ENCODE measurements at places on chromosomes 16 and 17. TPM values are rescaled to one million over a fixed set of nuclear protein-coding genes. Genes with fewer than 3 reads are reported as not detected.
A peak's percentile ranks its signal among the peaks of the same experiment; 100 is the strongest.

ZSCAN10 gene
- total RNA-seq: not detected

C17orf113 gene
- 0.96 TPM for total RNA-seq

DNA sequence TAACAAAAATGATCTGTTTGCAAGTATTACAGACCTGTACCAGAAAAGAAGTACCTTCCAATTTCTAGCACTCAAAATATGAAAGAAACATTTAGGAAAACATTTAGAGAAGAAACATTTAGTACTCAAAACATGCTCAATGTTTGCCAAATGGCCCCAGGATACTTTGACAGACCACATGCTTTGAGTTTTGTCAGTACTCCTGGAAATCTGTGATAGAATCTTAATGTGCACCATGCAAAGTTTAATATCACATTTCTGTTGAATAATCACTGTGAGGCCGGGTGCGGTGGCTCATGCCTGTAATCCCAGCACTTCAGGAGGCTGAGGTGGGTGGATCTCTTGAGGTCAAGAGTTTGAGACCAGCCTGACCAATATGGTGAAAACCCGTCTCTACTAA lies 8.5 kb upstream of the ZC3H7A start:
- no peak overlapping the region for H3K4me3 ChIP-seq
- H3K27ac ChIP-seq: no peak overlapping the region
- H3K27me3 ChIP-seq: no peaks in the 10 kb centered on the region
- DNase-seq: no peak
- no peaks in the 10 kb centered on the region for H3K4me1 ChIP-seq

DNA sequence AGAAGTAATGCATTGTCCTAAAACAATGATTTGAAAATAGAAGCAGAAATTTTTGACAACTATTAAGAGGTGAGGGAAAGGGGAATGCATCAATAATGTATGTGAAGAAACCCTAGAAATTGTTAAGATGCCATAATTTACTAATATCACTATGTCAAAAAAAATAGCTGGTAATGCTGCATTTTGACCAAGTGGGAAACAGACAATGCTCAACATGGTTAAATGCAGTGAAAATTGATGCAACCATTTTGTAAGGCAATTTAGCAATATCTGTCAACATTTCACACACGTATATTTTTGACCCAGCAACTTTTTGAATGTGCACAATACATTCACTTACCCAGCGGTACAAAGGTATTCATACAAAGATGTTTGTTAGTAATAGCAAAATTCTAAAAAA lies 381.6 kb downstream of the CDH11 start:
- no peaks in the 10 kb centered on the region for H3K27me3 ChIP-seq
- no peak overlapping the region for H3K27ac ChIP-seq
- H3K4me3 ChIP-seq: no peak overlapping the region
- no peaks in the 10 kb centered on the region for H3K36me3 ChIP-seq

DNA sequence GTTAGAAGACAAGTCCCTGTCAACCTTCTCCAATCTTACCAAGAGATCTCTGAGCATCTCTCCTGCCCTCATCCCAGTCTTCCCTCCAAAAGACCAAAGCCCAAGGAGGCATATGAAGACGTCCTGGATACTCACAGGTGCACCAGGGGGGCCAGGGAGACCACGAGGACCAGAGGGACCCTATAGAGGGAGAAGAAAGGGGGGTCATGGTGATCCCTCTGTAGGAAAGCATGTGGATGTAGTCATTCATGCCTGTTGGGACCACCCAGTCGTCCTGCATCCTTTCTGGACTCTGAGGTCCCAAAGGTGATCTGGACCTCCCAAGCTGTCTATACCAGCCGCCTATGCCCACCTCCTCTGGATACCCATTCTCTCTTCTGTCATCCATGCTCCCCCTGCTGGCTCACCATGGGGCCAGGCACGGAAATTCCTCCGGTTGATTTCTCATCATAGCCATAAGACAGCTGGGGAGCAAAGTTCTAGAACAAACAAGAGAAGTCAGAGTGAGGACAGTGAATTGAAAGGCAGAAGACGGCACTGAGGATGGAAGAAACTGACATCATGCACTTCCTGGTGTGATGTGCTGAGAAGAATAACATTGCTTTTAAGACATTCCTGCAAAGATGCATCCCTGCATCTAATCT lies 3.3 kb downstream of the COL1A1 start:
- H3K4me1 ChIP-seq: no peaks in the 10 kb centered on the region
- peak; percentile 80 for DNase-seq
- peaks cover 7% of the 10 kb centered on the region for H3K36me3 ChIP-seq
- no peak overlapping the region for H3K4me3 ChIP-seq
- H3K27ac ChIP-seq: no peak overlapping the region
- no peaks in the 10 kb centered on the region for H3K27me3 ChIP-seq

DNA sequence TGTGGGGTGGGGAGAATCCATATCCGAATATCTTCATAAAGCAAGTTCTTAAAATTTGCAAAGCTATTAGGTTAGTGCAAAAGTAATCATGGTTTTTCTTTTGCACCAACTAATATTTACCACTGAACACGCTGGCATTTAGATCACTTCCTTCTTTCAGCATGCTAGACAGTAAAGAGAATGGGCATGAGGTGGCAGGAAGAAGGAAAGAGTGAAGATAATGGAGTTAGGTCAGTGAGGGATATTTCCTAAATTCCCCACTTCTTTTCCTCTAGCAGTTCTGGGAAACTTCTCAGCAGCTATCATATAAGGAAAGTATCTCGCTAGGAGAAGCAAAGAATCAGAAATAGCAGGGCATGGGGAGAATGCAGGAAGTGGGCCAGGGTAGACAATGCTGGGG lies 39.0 kb downstream of the SLC6A4 start:
- H3K4me3 ChIP-seq: no peak overlapping the region
- H3K27me3 ChIP-seq: peaks cover 2% of the 10 kb centered on the region
- DNase-seq: no peak
- H3K36me3 ChIP-seq: no peaks in the 10 kb centered on the region
- no peak overlapping the region for H3K27ac ChIP-seq
- no peaks in the 10 kb centered on the region for H3K4me1 ChIP-seq

- H3K27me3 ChIP-seq: no peaks in the 10 kb centered on the region
- H3K4me1 ChIP-seq: no peaks in the 10 kb centered on the region
- H3K36me3 ChIP-seq: no peaks in the 10 kb centered on the region
- no peak overlapping the region for H3K4me3 ChIP-seq
These were observed 41.1 kb downstream of the TMEM132E start for GRCh38 chr17:34620458-34620857.

PIRT gene
- not detected for total RNA-seq

DNA sequence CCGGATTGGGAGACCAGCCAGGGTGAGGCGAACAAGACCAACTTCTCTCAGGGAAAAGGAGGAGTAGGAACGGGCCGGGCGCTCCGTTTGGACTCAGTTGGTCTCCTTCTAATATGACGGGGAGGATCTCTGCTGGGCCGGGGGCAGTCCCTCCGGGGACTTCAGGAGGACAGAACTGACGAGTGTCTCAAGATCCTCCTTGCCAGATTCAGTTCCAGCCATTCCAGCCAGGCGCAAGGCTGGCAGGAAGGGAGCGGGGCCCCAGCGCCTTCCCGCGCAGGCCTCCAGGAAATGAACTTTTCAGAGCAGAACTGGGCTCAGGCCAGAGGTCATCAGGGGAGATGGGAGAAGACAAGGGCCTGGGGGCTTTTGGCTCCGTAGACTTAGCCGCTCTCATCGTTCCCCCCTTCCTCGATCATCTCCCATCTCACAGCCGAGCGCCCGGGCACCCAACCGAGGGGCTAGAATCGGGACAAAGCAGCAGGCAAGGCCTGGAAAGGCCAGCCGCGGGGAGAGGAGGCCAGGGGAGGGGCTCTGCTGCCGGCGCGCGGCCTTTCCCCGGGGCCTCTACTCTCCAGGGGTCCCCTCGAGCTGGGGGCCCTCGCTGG lies 1.6 kb downstream of the ZNF423 start:
- peak overlapping the region; percentile 58 for H3K27ac ChIP-seq
- H3K4me1 ChIP-seq: no peaks in the 10 kb centered on the region
- H3K4me3 ChIP-seq: peak overlapping the region; percentile 92
- H3K36me3 ChIP-seq: no peaks in the 10 kb centered on the region
- DNase-seq: no peak

GRCh38 chr17:42097691-42098631 lies at the start of gene ZNF385C:
TSS of gene ZNF385C (minus strand) at chr17:42098473. CDS start at chr17:42063056, 35,417 bp downstream.
- H3K4me3 ChIP-seq: no peak within 1 kb of the TSS
- H3K27me3 ChIP-seq: no peaks in the 10 kb centered on the region
- no peaks in the 10 kb centered on the region for H3K36me3 ChIP-seq
- no peak for DNase-seq
- no peak within 1 kb of the TSS for H3K27ac ChIP-seq
- no peaks in the 10 kb centered on the region for H3K4me1 ChIP-seq

GRCh38 chr16:26951950-26952349 lies 114.8 kb upstream of the C16orf82 start:
- H3K27me3 ChIP-seq: no peaks in the 10 kb centered on the region
- H3K36me3 ChIP-seq: no peaks in the 10 kb centered on the region
- no peak overlapping the region for H3K4me3 ChIP-seq
- no peak overlapping the region for H3K27ac ChIP-seq
- no peak for DNase-seq

ST6GALNAC1 gene
- total RNA-seq: 2.3 TPM

DNA sequence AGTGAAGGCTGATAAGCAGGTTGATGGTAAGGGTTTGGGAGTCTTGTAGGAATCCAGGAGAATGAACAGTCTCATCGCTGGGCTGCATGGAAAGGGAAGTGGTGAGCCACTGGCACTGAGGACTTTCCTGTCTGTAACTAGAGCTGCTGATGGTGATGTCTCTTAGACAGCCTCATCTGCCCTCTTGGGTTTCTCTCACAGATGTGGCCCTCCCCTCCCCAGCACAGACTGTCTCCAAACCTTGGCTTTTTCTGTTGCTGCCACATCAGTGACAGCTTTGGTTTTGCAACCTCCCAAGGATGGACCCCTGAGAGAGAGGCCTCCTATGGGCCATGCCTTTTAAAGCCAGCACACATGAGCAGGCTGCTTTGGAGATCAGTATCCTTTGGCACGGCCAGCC lies 16.9 kb downstream of the PLCG2 start:
- no peaks in the 10 kb centered on the region for H3K36me3 ChIP-seq
- no peaks in the 10 kb centered on the region for H3K27me3 ChIP-seq
- no peak overlapping the region for H3K4me3 ChIP-seq
- H3K27ac ChIP-seq: no peak overlapping the region
- DNase-seq: no peak

- no peaks in the 10 kb centered on the region for H3K4me1 ChIP-seq
- no peak overlapping the region for H3K27ac ChIP-seq
- H3K4me3 ChIP-seq: no peak overlapping the region
- no peak for DNase-seq
These were observed 2.0 kb upstream of the DRC7 start for GRCh38 chr16:57692636-57693035.

DNA sequence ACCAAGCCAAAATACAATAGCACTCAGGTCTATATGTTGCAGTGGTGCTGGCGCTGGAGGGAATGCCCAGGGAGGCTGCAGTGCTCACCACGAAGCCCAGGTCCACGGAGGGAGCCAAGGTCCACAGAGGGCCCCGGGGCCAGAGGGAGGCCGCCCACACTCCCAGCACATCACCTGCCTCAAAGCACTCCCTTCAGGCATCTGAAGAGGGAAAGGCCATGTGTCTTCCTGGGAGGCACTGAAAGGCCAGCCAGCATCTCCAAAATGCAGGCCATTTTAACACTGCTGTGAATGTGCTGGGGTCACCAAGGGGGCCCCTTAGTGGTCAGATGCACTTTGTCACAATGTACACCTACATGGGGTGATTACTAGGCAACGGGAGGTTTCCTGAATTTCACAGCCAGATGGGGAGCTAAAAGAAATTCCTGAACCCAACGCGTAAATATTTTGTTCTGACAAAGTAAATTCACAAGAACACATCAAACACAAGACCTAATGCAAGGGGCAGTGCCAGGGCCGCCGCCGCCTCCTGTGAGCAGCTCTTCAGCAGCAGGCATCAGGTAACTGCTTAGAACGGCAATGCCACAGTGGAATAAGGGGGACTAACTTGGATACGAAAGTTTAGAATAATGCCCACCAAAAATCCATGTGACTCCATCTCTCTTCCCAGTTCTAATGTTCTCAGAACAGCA lies 42.8 kb downstream of the USP22 start:
- peaks cover 12% of the 10 kb centered on the region for H3K36me3 ChIP-seq
- no peak for DNase-seq

ABCC11 gene
- total RNA-seq: not detected

GRAPL gene
- total RNA-seq: 6.3 TPM

- H3K4me3 ChIP-seq: no peak overlapping the region
- H3K27me3 ChIP-seq: no peaks in the 10 kb centered on the region
- peak; percentile 15 for DNase-seq
- no peaks in the 10 kb centered on the region for H3K4me1 ChIP-seq
- H3K36me3 ChIP-seq: peaks cover 12% of the 10 kb centered on the region
- no peak overlapping the region for H3K27ac ChIP-seq
These were observed 18.6 kb downstream of the FLOT2 start for GRCh38 chr17:28878981-28879380.

CNTNAP1 gene
- 7.6 TPM for total RNA-seq

- no peaks in the 10 kb centered on the region for H3K4me1 ChIP-seq
- H3K27me3 ChIP-seq: no peaks in the 10 kb centered on the region
- no peaks in the 10 kb centered on the region for H3K36me3 ChIP-seq
- H3K4me3 ChIP-seq: no peak overlapping the region
These were observed 53.1 kb upstream of the TANGO6 start for GRCh38 chr16:68790130-68790761.

FOXN1 gene
- not detected for total RNA-seq

DNA sequence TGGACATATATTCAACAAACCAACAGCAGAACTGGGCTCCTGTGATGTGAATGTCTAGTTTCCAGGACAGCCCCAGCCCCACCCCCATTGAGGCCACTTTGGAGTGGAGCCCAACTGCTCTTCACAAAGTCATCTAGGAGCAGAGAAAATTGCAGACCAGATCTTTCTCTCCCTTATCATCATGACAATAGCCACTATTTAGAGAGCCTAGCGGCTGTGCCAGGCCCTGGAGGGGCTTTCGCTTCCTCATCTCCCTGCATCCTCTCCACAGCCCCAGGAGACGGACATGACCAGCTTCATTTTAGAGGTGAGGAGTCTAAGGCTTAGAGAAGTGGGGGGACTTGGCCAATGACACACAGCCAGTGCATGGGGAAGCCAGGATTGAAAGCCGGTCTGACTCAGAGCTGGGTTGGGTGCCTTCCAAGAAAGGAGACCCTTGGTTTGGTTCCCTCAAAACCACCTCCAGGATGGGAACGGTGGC lies 1.4 kb downstream of the PRSS8 start:
- no peak overlapping the region for H3K27ac ChIP-seq
- H3K36me3 ChIP-seq: peaks cover 5% of the 10 kb centered on the region
- DNase-seq: no peak
- no peaks in the 10 kb centered on the region for H3K4me1 ChIP-seq

GRCh38 chr17:39920218-39921210 lies 2.1 kb upstream of the GSDMB start:
- H3K27ac ChIP-seq: no peak overlapping the region
- H3K4me1 ChIP-seq: no peaks in the 10 kb centered on the region
- no peaks in the 10 kb centered on the region for H3K27me3 ChIP-seq
- no peak overlapping the region for H3K4me3 ChIP-seq
- DNase-seq: peak; percentile 24
- H3K36me3 ChIP-seq: peaks cover 10% of the 10 kb centered on the region

CLDN9 gene
- 0.18 TPM for total RNA-seq

TP53TG3 gene
- not detected for total RNA-seq

DNA sequence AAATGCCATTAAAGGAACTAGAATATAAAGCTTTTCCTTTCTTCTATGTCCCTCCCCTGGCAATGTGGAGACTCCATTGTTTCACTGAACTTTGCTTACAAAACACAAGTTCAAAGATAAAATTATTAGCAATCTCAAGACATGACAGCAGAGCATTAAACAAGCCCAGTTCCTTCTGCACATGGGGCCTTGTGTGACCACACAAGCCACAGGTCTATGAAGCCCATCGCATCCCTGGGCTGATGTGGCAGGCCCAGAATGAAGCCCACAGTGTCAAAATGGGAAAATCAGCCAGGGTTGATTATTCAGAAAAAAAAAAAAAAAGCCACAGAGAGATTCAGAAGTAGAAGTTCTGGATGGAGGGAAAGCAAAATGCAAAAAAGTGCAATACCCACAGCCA lies 12.9 kb upstream of the SLC39A11 start:
- no peaks in the 10 kb centered on the region for H3K36me3 ChIP-seq
- H3K27ac ChIP-seq: no peak overlapping the region
- no peaks in the 10 kb centered on the region for H3K27me3 ChIP-seq
- no peak for DNase-seq
- no peak overlapping the region for H3K4me3 ChIP-seq
